Hematopoietic multipotent progenitor cell treated with erythropoietin and hydrocortisone succinate and interleukin-3 and kit ligand, for 17 days (in vitro differentiated cells): ENCODE measurements at places on chromosomes 2 and 18.

DNA sequence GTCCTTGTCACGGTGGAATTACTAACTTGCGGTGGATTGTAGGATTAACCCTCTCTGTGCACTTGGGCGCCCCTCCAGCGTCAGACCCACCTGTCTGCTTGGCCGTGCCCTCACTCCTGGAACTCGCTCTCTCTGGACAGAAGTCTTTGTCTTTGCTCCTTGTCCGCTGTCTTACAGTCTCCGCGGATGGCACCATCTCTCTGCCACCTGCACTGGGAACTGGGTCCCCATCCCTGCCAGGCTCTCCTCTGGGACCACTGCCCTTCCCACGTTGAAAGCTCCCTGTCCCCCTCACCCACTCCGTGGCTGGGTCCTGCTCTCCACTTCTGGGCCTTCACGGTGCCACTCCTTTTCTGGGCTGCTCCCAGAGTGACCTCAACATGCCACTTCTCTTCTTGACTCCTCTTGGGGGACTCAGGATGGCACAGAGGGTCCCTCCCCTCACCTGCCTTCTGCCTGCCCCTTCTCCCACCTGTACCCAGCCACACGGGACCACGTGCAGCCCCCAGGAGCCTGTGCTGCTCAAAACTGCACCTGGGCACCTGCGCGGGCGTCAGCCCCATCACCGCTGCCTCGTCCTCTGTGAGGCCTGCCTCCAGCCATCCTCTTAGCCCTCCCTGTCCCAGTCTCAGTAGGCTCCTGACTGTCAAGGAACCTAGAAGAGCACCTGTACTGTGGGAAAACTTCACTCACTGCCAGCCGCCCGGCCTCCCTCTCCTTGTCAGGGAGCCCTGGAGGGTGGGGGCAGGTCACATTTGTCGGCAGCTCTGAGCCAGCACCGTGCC, 11.1 kb downstream of the CNDP2 start:
- DNase-seq: no peak

DNA sequence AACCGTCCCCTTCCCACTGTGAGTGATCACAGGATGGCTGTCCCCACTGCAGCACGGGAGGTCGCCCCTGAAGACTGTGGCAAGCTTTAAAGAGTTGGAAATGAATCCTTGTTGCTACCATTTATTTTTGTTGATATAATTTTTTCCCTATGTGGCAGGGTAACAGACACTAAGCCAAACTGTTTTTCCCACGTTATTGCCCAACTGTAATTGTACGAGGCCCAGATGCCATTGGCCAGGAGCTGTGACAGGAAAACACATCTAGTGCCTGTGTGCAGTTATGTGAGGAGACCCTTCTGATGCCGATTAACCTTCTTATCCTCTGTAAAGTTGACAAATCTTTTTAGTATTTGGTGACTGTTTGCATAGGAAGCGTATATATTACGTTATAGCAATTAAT, 44.2 kb downstream of the MRPS9 start:
- DNase-seq: no peak

DNA sequence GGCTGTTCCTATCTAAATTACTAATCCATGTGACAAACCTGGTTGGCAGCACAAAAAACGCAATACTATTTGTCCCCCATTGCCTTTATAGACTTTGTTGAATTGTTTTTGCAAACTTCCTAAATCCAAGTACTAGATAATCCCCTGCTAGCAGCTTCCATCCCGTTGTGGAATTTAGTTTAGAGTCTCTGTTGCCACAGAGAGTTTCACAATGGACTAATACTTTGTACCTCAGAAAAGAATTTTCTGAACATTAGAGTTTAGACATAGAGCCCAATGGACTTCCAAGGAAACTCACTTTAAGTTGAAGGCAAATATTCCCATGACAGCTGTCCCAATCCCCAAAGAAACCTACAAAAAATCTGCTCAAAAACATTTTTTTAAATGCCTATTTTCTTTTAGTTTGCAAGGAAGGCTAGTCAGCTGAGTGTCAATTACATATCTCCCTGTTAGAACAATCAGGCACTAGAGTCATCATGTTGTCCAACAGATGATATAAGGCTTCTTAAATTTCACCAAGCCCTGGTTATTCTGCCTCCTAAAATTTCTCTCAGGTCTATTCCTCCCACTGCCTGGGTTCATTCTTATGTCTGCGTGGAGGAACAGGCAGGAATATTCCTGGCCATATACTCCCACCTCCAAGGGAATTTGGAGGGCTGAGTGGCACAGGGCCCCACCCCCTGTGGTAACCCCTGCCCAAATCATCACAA, 27.2 kb downstream of the RNF152 start:
- no peak for DNase-seq

DNA sequence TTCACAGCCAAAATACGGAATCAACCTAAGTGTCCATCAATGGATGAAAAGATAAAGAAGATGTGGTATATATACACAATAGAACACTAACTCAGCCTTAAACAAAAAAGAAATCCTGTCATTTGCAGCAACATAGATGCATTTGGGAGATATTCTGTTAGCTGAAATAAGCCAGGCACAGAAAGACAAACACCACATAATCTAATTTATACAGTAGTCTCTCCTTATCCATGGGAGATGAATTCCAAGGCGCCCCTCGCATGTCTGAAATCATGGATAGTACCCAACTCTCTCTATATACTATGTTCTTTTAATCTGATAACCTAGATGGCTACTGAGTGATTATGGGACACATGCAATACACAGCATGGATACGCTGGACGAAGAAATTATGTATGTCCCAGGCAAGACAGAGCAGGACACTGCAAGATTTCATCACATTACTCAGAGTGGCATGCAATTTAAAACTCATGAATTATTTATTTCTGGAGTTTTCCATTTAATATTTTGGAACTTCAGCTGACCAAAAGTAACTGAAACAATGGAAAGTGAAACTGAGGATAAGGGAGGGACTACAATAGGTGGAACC, 39.5 kb downstream of the ORC4 start:
- DNase-seq: no peak

DNA sequence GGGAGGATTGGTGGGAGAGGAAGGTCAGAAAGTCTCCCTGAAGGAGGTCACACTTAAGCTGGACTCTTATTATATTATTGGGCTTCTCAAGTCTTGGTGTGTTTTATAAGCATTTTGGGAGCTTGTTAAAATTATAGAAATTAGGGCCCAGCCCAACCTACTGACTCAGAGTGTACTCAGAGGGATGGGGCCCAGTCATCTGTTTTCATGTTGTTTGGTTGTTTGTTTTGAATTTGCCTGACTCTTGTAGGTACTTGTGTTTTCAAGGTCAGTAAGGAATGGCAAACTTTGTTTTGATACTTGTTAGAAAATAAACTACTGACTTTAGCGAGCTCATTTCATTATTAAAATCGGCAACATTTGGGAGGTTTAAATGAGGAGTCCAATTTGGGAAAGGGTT, 152.0 kb downstream of the INSIG2 start:
- no peak for DNase-seq

DNA sequence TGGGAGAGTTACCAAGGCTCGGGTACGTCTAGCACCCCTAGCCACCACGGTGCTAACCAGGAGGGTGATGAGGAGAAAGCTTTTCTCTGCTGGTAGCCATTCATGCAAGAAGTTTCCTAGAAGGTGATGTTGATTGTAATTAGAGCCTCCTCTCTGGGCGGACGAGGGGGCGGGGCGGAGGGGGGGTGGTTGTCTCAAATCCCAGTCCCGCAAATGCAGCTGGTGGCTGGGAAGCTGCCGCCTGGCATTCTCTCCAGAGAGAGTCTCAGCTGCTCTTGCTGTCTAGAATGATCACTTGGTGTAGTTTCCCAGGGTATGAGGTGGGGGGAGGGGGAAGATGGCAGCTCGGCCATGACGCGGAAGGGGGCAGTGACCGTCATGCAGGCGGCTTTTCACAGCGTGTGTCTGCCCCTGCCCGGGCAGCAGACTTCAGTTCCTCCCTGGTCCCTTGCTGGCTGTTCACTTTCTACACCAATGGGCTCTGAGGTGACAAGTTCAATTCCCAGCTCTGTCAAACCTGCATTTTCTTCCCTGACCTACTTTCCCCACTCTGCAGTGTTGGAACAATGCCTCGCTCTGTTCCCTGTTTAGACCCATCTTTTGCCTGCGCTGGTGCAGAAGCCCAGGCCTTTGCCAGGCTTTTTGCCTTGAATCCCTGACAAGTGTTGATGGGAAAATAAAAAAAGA, 61.5 kb upstream of the KLF7 start:
- no peak for DNase-seq

GRCh38 chr2:69725706-69726360, 16.1 kb upstream of the ANXA4 start:
- no peak for DNase-seq

GRCh38 chr2:39300044-39300978, 56.5 kb upstream of the CDKL4 start:
- DNase-seq: no peak

- DNase-seq: no peak
Measured at GRCh38 chr2:187168720-187169713, 279.0 kb downstream of the CALCRL start.

DNA sequence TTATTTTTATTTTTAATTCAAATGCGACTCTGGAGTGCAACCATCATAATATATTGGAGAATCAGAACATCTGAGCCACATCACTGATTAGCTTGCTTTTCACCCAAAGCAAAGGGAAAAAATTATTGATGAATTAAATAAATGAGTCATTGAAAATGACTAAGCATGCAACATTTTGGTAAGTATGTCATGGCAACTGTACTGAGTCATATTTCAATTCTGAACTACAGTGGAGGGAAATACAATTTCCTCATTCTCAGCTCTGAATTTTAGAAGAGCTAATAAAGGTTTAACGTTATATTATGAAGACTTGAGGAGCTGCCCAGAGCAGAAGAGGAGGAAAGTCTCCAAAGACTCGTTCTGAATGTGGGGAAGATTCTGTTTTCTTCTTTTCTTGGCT, 89.6 kb upstream of the CCDC68 start:
- DNase-seq: no peak

DNA sequence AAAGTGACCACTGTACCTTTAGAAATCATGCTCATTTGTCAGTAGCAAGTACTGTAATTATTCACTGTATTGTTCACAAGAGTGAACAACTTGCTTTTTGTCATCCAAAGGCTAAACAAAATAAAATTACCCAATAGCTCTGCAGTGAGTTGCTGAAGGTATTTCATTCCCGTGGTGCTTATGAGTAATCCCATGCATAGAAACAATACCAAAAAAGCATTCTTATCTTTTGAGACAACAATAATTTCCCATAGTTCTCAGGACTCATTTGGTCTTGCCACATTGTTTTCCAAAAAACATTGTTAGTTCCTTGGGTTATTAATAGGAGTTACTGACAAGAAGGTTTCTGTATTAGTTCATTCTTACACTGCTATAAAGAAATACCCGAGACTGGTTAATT, 503.2 kb upstream of the FAM98A start:
- no peak for DNase-seq

DNA sequence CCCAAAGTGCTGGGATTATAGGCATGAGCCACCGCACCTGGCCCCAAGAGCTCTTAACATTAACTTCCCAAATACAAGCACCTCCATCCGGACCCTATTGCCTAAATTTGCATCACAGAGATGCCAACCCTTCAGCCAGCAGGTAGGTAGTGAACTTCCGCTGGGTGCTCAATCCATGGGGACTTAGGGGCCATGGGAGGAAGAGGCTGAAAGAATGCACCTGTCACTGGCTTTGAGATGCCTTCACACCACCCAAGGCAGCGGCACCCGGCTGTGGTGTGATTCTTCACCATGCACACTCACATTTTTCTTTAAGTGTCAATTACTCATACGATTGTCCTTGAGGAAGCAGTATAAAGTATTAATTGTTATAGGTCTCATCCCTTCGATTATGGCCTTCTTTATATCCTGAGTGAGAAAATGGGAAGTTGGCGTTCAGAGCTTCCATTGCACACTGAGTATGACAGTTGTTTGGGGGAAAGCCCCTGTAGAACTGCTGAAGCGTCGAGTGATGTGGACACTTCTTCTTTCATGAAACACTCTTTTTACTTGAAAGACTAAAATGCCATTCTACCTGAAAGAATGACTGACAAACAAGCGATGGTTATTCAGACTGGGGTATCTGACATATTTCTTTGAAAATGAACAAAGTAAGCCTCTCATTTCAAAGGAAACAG, 51.8 kb upstream of the BIN1 start:
- DNase-seq: no peak

DNA sequence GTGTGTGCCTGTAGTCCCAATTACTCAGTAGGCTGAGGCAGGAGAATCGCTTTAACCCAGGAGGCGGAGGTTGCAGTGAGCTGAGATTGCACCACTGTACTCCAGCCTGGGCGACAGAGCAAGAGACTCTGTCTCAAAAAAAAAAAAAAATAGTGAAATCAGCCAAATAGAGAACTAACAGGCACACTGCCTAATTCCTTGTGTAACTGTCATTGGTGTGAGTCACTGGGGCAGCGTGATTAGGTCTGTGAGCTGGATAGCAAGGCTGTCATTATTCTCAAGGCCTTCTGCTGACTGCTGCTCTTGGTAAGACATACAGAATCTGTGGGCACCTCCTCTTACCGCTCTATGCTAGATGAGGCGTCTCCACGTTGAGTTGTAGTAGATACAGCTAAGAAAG, 270.3 kb downstream of the NEDD4L start:
- DNase-seq: no peak
